ENCODE measurements at places on chromosomes 7 and 10.

- no peak for DNase-seq
Measured at GRCh38 chr7:118872568-118872967, 648.1 kb downstream of the ANKRD7 start.

DNA sequence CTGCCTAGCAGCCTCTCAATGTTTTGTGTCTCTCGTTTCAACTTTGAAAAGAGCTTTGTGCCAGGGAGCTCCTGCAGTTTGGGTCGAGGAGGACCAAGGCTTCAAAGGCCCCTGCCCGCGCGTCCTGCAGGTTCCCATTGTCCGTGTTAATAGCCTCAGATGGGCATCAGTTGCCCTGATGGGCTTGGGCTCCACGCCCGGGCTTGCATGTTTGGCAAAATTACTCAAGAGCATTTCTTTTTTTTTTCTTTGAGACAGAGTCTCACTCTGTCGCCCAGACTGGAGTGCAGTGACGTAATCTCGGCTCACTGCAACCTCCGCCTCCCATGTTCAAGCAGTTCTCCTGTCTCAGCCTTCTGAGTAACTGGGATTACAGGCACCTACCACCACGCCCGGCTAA lies 636.6 kb downstream of the SDK1 start:
- no peak for DNase-seq

DNA sequence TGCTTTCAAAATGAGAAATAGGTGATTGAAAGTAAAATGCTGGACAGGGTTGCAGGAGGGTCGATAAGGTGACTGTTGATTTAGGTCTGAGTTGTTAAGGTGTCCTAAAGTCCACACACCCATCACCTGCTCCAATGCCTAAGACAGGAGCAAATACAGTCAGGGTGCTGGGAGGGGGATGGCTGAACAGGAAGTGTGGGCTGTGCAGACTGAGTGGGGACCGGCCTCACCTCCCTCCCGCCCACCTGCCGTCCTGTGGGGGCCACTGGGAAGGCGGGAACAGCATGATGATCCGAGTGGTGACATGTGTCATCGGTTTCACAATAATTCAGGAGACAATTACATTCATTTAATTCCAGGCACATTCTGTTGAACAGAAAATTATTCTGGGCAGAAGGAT lies 260.8 kb downstream of the DNAJB6 start:
- no peak for DNase-seq

- DNase-seq = no peak
Measured at GRCh38 chr10:47143473-47143872, 156.5 kb upstream of the GDF10 start.

DNA sequence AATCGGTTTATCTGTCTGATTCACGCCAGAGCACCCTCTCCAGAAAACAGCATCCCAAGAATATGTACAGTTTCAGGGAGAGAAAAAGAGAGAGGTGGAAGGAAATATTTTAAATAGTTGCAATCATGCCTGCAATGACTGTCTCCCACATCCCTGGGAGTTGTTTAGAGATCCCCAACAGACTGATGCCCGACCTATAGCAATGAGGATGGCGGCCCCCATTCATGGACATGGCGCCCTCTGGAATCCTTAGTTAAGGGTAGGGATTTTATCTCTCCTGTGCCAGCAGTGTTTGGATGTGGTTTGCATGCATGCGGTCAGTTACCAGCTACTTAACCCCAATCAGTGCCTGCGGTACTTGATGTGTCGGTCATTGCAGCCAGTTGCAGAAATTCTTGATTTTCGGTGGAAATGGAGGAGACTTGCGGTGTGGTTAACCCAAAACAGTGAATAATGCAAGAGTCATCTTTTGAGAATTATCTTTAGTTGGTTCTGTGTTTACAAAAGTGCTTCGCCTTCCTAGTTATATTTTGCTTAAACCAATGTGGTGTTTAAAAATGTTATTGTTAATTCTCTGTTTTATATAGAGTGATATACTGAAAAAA lies 186.0 kb upstream of the TCF7L2 start:
- DNase-seq = no peak

DNA sequence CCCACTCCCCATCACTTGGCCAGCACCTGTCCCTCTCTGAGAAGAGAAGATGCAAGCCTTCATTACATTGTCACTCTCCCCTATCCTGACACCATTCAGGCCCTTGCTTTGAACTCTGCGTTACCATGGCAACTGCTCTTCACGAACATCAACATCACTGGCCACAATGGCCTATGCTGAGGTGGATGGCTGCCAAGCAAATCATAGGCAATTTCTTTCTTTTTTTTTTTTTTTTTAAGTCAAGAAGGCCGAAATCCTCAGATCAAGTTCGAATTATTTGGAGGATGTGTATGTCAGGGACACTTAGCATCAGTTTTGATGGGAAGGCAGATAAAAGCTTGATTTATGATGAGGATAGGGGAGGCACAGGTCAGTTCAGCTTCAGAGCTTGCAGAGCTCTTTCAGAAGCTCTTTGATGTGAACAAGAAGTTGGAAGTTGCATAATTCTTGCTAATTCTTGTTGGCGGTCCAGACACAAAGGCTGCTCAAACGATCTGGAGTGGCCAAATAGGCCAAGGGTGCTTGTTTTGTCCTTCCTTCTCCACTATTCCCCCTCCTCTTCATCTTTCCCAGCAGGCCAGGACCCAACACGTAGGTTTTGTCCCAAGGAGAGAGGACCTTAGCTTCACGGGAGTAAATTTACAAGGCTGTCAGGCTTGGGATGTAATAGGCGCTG lies 179.9 kb upstream of the NPVF start:
- DNase-seq = no peak

DNA sequence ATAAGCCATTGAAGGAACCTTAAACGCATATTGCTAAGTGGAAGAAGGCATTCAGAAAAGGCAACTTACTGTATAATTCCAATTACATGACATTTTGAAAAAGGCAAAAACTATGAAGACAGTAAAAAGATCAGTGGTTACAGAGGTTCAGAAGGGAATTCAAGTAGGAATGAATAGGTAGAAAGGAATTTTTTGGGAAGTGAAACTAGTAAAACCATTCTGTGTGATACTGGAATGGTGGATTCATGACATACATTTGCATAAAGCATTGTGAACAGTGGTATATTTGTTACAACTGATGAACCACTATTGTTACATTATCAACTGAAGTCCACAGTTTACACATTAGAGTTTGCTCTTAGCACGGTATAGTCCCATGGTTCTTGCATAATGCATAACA lies 114.2 kb upstream of the GPR22 start:
- DNase-seq = peak; percentile 33

DNA sequence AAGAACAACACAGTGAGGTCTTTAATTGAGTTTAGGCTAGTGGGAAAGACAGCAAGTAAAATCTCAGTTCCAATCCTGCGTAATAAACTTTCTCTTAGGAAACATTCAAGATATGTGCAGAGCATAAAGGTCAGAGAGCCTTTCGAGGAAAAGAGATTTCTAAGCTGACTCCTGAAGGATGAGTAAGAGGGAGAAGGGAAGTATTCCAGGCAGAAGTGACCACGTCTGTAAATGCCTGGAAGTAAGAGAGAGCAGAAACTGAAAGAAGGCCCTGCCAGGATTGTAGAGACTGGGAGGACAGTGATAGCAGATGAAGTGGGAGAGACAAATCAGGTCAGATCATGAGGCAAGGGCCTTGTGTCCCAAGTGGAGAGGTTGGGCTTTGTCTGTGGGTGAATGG lies 41.8 kb downstream of the PNLIPRP3 start:
- no peak for DNase-seq

GRCh38 chr10:34956756-34957155 lies 133.4 kb downstream of the CUL2 start:
- no peak for DNase-seq

DNA sequence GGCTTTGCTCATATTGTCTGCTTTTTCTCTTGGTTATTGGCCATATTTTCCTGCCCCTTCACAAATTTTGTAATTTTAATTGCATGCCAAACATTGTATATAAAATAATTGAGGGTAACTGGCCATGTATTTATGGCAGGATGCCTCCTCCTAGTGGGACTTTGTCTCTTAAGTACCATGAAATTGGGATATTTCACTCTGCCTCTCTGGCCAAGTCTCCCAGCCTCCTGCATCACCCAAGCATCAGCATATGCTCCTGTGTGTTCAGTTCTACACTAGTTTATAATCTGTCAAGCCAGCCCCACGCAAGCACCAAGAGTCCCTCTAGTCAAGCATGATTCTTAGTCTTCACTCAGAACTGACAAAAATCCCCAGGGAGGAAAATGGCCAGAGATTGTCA lies 44.2 kb upstream of the FHIP2A start:
- DNase-seq = no peak

GRCh38 chr10:12631216-12631615 lies 281.9 kb downstream of the CAMK1D start:
- DNase-seq = no peak

GRCh38 chr7:66946545-66946944 lies 25.5 kb downstream of the TMEM248 start:
- DNase-seq = no peak

- DNase-seq = peak; percentile 99
Measured at GRCh38 chr10:68720793-68721672, at the start of gene CCAR1. Gene CCAR1, plus strand, starts transcription at chr10:68721239. Its CDS starts 1,266 bp downstream, at chr10:68722505.

DNA sequence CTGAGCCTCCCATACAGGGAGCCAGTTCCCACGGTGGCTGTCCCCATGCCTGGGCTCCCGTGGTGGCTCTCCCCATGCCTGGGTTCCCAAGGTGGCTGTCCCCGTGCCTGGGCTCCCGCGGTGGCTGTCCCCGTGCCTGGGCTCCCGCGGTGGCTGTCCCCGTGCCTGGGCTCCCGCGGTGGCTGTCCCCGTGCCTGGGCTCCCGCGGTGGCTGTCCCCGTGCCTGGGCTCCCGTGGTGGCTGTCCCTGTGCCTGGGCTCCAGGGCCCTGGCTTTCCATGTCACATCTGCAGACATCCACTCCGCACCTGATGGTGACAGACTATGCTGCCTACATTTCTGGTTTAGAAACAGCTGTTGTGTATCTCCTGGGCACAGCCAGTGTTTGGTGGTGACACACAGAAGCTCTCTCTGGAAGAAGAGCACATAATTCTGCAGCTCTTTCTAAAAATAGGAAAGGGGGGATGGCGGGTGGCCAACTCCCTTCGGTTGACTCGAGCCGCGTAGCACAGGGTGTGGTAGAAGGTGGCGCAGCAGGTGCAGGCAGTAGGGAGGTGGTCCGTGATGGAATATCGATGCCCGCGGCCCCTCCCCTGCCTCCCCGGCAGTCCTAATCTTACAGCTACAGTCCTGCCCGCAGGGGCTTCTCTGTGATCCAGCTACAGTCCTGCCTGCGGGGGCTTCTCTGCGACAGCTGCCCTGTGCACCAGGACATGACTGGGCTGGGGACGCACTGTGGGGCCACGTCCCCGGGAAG lies 251.2 kb downstream of the DNAJB6 start:
- DNase-seq = no peak

GRCh38 chr7:157021071-157021870 lies 10.8 kb upstream of the MNX1 start:
- no peak for DNase-seq

- DNase-seq = no peak
Measured at GRCh38 chr10:76023007-76023406, 591.6 kb downstream of the LRMDA start.

DNA sequence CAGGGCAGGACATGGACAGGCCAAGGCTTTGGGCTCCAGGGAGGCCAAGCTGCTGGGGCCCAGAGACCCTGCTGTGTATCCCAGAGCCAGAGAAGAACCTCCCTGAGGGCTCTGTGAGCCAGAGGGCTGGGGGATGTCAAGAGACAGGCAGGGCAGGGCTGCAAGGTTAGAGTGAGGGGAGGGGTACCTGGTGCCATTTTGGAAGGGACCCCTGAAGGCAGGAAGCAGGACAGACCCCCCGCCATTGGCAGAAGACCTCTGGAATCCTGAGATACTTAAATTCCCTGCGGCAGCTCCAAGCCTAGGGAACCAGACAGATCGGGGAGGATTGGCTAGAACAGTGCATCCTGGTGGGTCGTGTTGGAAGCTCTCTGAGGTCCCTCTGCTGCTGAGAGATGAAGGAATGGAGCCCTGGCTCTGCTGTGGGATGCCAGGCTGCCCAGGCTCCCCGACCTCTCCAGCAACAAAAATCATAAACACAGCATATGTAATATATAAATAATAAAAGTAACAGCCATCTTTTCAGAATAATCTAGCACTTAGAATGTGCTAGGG lies 75.0 kb downstream of the LHPP start:
- no peak for DNase-seq

DNA sequence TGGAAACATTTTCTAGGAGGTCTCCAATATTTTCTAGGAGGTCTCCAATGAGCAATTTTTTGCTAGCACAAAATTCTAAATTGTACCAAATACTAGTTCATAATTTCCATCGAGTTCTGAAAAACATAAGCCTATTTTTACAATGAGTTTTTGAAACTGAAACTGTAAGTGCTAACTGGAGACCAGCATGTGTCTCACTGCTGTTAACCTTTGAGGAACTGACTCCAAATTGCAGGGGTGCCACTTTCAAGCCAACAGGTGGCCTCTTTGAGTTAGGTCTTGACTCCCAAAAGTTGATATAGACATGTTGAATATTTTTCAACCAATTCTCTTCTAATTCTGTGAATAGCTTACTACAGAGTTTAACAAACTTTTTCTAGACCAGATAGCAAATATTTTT lies 58.8 kb downstream of the CAV1 start:
- no peak for DNase-seq

DNA sequence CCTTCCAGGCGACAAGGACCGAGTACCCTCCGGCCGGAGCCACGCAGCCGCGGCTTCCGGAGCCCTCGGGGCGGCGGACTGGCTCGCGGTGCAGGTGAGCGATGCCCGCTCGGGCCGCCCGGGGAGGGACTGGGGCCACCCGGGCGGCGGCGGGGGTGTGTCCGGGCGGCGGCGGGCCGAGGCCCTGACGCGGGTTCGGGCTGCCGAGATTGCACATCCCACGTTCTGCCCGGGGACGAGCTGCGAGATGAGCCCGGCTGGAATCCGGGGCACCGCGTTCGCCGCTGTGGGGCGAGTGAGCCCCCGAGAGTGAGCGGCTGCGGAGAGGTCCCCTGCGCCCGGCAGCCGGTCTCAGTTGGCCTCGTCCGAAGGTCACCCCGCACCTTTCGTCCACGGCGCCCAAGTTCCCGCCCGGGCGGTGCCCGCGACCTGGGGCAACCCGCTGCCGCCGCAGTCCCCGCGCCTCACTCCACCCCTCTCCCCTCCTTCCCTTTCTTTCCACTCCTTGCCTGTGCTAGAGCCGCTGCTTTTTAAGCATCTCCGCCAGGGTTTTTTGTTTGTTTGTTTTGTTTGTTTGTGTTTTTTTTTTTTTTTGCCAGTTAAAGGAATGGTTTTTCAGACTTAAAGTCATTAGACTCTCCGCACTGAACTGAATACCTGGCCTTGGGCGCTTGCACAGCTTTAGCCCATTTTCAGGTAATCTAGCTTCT lies 515 bp downstream of the RALA start:
- no peak for DNase-seq

- no peak for DNase-seq
Measured at GRCh38 chr7:115941703-115942268, 88.8 kb downstream of the TFEC start.

GRCh38 chr10:91187156-91187555 lies 33.3 kb upstream of the PCGF5 start:
- no peak for DNase-seq

Measured in fibroblast of skin of left biceps (primary cell).